ENCODE measurements at places on chromosomes 12 and 14.

DNA sequence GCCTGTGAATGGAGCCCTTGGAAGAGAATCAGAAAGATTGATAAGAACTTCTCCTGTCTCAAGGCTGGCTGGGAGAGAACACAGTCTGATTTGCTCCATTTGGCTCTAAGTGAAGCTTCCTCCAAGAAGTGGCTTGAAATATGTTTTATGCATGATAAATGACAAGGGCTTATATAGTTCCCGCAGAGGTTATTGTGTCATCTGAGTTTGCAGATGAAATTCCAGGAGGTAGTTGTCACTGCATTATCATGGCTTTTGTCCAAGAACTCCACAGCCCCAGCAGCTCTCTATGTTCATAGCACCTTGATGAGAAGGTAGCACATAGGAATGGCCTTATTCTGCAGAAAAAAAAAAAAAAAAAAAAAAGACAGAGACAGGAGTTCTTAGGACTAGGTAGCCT is 108.5 kb downstream of the DACT1 start:
- peak; percentile 29 for DNase-seq

GRCh38 chr12:70830221-70831061 is 90.1 kb downstream of the PTPRR start:
- DNase-seq: no peak

DNA sequence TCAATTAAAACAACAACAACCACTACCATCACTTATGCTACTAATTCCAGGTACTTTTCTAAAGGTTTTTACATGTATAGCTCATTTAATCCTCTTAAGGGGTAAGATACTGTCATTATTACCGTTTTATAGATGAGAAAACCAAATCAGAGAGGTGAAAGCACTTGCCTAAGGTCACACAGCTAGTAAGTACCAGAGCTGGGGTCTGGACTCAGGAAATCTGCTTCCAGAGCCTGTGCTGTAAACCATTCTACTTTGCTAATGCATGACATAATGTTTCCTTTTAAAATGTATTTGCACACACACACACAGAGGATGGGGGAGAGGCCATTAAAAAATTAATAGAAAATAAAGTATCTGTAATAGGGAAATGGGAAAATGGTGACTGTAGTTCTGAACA is 113.4 kb downstream of the PTPN11 start:
- DNase-seq: no peak

- no peak for DNase-seq
Measured at GRCh38 chr12:63981343-63981742, 136.8 kb downstream of the SRGAP1 start.
